ENCODE measurements at places on chromosomes 11 and 22.

DNA sequence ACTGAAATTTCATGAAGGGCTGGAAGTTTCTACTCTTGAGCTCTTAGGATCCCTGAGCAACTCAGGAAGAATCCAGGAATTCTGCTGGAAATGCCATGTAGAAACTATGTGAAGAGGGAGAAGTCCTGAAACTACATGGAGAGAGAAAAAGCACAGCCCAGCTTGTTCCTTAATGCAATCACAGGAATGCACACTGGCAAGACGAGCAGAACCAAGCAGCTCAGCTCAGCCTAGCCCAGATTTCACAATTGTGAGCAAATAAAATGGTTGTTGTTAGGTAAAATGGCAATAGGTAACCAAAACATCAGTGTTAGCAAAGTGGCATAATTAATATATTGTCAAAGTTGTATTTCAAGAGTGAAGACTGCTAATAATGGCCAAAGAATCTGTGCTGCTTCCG lies 28.1 kb downstream of the ZNF214 start:
- DNase-seq = no peak

- no peak for DNase-seq
These were observed 1.0 kb downstream of the VSIG10L2 start for GRCh38 chr11:125946712-125947418.

DNA sequence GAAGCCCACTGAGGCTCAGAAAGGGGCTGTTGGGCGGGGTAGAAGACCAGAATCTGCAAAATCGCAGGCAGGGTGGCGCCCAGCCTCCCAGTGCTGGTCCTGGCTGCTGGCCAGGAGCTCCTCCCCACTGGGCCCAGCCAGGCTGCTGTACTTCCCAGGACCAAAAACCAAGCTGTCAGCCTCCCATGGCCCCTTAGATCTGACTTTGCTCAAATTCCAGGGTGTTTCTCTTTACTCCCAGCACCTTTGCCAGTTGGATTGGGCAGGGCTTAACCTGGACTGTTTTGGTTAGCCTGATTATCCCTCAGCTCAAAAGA lies 44.2 kb upstream of the WEE1 start:
- DNase-seq = no peak

DNA sequence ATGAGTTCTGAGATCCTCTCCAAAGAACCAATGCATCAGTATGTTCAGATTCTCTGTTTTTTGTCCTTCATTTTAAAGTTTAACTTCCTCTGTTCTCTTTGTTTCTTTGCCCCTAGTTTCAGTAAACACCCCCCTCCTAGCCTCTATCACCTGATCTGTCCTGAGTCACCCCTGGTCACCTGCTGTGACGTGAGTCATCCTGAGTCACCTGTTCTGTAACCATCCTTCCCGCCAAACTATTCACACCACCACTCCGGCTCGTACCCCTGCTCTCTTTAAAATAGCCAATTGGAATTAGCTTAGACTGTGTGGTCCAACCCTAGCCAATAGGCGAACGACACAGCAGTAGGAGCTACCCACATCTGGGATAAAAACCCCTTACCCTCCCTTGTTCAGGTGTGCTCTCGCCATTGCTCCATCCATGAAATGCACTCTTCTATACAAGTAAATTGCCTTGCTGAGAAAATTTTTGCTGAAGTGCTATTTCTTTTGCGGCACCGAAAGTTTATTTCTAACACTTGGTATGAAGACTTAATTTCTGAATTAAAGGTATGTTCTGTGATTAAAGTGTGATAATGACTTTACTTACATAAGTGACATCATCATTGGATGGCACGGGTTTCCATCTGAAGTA lies 318.4 kb downstream of the AASDHPPT start:
- DNase-seq = no peak

- no peak for DNase-seq
These were observed 4.5 kb downstream of the ZMAT5 start for GRCh38 chr22:29762263-29762662.

- no peak for DNase-seq
These were observed 50.6 kb upstream of the RFPL3 start for GRCh38 chr22:32307055-32307454.

- DNase-seq = no peak
These were observed 65.5 kb upstream of the CCND1 start for GRCh38 chr11:69575296-69576068.

DNA sequence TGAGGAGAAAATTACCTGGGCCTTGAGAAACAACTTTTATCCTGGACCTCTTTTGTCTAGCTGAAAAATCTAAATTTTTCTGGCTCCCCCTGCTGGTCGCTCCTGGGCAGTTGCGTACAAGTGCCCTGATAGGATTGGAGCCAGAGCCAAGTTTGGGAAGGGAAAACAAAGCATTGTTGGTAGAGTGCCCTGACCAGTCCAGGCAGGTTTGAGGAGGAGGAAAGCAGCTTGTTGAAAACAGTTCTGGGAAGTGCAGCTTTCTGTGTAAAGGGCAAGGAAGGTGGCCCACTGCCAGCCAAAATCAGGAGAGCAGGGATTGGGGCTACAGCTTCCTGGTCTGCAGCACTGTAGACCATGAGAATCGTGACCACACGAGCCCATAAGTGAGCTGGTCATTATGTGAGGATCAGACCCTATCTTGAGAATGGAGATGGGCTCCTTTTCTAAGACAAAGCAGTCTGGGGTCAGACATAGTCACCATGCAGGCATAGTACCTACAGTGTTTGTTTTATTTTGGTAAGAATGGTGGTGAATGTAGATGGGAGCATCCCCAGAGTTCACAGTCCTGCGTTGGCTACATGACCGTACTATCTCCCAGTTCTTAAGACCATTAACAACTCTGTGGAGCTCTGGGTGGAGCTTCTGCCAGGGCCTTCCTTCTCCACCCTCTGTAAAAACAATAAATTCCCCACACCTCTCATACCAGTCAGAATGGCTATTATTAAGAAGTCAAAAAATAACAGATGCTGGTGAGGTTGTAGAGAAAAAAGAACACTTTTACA lies 21.3 kb upstream of the PIK3IP1 start:
- peak; percentile 63 for DNase-seq

DNA sequence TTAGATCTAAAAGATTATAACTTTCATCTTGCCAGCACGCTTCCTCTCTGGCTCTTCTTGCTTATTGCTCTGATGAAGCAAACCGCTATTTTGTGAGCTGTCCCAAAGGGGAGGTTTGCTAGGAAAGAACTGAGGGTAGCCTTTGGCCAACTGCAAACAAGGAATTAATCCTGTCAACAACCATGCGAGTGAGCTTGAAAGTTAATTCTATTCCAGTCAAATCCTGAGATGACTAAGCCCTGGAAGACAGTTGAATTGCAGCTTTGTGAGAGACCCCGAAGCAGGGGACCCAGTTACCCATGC lies 10.3 kb upstream of the RNF141 start:
- no peak for DNase-seq

GRCh38 chr11:58562375-58562800 lies 13.3 kb downstream of the LPXN start:
- no peak for DNase-seq

DNA sequence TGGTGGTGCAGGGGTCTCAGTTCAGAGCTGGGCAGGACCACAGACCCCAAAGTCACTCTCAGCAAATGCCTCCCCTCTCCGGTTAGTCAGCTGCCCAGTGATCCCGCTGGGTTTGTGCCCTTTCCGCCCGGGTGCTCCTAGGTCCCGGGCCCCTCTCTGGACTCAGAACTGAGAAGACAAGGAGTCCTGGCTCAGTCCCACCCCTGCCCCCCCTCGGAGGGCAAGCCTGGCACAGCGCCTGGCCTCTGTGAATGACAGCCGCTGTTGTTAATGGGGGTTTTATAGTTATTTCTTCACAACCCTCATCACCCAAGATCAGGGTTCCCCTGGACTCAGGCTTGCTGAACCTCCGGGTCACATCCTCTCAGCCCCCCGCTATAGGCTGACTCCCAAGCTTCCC lies 47.6 kb downstream of the ELFN2 start:
- DNase-seq = no peak

DNA sequence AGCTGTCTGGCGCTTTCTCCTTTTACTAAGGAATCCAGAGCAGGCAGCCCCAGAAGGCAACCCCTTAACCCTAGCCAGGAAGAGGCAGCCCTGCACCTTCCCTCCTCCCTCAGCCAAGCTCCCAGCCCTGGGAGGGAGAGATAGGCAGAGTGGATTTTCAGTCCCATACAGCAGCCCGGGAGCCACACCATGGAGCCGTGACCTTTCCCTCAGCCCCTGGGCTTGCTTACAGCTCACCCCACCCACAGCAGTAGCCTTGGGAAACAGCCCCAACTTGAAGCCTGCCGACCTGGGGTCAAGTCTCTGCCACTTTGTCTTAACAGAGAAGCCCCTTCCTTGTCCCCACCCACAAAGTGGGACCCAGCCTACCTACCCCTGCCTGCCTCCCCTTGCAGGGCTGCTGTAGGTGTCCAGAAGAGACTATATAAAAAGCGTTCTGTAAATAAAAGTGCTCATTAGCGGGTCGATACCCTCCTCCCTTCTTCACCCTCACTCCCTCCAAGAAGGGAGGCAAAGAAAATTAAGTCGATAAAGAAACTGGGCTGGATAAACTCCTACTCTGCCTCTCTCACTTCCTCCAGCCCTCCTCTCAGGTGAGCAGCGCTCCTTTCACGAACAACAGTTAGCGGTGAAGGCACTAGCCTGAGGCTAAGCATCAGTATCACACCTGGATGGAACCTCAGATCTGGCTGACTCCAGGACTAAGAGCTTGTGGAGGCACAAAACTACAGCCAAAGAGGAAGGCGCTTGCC lies 4.2 kb downstream of the TST start:
- DNase-seq = no peak

DNA sequence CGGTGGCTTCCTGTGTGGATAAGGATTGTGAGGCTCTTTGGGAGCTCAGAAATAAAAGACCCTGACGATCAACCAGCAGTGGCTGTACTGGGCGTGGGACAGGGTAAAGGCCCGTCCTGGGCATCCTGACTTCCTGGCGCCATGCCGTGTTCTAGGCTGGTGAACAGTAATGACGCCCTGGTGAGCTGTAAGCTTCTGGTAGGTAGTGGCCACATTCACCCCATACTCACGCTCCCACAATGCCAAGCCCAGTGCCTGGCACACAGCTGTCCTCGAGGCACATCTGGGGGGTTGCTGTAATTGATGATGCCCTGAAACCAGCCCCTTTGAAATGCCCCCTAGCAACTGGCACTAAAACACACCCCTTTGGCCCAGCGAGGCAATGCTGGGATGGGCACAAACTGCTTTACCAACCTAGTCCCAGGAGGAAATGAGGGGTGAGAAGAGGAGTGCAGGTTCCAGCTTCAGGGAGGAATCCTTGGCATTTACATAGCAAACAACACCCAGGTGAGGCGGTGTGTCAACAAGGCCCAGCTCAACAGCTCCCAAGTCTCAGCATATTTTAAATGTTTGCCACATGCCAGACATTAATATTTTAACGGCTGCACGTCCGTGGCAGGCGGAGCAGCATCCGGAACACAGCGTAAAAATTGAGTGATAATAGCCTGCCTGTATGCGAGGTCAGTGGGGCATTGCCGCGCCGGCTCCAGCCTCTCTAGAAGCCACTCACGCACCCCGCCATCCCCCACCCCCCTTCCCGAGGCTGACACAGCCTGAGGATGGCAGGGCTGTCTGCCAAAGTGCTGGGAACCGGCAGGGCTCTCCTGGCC lies 79.3 kb downstream of the DSCAML1 start:
- no peak for DNase-seq

GRCh38 chr11:23078289-23078971 lies 218.2 kb upstream of the CCDC179 start:
- no peak for DNase-seq

- DNase-seq = no peak
These were observed 35.2 kb upstream of the CREB3L1 start for GRCh38 chr11:46242041-46242951.

DNA sequence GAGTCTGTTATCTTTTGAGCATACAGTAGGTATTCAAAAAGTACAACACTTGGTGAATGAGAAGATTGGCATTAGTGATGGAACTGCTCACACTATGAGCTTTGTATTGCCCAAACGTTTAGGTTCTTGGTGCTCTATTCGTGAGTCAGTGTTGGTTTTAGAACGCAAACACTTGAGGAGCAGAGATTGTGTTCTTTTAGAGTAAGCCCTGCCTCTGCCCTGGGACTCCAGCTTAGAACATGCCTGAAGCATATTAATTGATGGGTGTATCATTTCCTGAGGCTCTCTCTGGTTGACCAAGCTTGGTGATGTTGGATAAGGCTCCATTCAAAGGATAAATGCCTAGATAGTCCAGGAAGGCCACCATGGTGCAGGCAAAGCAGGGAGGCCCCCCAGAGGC lies 10.9 kb downstream of the MTNR1B start:
- DNase-seq = no peak

DNA sequence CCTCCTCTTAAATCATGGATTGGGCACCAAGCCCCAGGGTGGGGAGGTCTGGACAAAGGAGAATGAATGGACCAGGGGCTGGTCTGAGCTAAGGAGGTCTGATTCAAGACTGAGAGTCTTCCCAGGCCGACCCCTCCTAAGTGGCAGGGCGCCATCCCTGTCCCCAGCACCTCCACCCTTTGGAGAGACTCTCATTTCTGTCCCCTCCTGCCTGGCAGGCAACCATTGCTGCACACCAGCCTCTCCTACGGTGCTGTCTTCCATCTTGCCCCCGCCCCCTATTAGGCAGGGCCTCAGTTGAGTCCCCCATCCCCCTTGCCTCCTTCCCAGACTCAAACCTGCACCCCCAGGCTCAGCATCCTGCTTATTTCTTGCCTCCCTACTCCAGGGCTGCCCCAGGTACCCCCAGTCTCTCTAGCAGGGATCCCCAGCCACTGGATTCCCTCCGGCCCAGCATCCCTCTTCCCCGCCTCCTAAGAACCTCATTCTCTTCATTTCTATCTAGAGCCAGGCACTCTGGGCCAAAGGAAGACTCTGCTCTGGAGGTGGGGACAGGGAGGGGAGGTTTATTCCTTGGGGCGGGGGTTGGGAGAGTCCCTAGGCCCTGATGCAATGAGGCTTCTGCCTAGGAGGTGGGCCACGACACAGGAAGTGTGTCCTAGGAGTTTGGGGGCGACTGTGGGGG lies 1.7 kb upstream of the RCOR2 start:
- no peak for DNase-seq

GRCh38 chr11:123856444-123856843 lies 29.0 kb downstream of the TMEM225 start:
- DNase-seq = no peak
